EL (cell line): ENCODE measurements at places on chromosomes 6 and 20.

DNA sequence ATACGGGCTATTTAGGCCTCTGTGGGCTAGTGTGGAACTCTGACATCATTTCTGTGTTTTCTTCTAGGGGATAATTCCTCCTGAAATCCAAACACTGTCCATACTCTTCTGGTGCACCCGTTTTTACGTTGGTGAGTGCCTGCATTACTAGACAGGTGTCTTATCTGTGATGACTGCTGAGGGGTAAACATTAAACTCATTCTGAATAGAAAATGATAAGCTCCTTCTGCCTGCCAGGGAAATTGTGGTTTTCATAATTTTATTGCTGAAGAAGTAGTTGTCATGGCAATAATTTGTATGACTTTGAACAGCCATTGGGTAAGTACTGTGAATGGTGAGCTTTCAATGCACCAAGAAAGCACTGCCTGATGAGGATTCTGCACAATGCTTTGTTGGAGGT lies 705.6 kb downstream of the UTRN start:
- no peak for DNase-seq

DNA sequence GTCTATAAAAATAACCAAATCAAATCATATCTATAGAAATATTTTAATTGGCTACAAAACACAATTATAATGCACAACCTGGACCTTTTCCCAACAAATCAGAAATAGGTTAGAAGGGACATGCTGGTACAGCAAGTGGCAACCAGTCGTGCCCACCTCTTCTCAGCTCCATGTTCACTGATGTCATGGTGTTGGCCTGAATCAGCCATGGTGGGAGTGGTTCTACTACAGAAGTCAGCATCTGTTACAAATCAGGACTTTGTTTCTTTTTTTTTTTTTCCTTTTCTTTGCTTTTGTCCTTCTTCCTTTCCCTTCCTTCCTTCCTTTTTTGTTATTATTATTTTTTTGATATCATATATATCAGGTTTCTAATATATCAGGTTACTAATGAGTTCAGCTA lies 91.2 kb downstream of the RALGAPA2 start:
- DNase-seq = no peak

GRCh38 chr6:83474309-83474708 lies 38.0 kb upstream of the PRSS35 start:
- peak; percentile 14 for DNase-seq

- DNase-seq = peak; percentile 72
These were observed 28.0 kb upstream of the TULP4 start for GRCh38 chr6:158284007-158284875.

- DNase-seq = no peak
These were observed 17.4 kb downstream of the MDFI start for GRCh38 chr6:41655646-41656001.

GRCh38 chr20:20628314-20628713 lies 84.1 kb downstream of the RALGAPA2 start:
- no peak for DNase-seq

DNA sequence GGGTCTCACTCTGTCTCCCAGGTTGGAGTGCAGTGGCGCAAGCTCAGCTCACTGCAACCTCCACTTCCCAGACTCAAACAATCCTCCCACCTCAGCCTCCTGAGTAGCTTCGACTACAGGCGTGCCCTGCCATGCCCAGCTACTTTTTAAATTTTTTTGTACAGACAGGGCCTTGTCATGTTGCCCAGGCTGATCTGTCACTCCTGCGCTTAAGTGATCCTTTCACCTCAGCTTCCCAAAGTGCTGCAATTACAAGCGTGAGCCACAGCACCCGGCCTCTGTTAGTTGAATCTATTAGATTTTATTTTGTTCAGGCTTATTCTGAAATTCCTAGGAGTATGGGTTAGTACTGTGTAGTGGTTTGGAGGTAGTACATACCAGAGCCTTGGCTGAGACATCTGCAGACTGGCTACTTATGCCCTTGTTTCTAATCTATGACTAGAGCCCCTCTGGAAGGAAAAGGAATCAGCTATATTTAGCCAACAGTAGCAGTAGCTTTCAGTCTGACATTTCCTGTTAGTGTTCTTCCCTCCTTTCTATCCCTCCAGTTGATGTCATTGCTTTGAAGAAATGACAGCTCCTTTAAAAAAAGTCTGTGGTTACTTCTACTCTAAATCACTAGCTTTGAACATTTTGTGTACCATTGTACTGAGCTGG lies 74.4 kb downstream of the ITCH start:
- no peak for DNase-seq

DNA sequence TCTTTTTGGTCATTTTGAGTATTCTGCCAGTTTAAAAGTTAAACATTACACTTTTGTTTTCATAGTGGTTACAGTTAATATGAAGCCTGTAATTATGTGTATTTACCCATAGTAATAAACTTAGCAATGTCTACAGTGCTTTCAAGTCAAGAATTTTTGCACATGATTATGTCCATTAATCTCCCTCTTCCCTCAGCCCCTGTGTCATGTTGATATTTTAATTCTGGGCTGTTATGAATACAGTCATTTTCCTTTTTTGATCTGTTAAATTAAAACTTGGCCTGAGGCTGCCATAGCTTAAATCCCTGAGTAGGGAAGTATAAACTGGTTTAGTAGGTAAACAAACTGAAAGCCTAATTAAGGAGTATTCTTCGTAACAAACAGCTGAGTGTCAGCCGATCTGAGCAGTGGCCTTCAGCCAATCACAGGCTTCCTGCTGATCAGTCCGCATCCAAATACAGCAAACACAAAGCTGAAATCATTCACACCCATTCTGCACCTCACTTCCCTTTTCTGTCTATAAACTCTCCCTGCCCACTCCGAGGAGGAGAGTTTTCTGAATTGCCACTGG lies 9.5 kb upstream of the SFT2D1 start:
- no peak for DNase-seq

- no peak for DNase-seq
These were observed 404.1 kb upstream of the ID4 start for GRCh38 chr6:19432966-19433498.

DNA sequence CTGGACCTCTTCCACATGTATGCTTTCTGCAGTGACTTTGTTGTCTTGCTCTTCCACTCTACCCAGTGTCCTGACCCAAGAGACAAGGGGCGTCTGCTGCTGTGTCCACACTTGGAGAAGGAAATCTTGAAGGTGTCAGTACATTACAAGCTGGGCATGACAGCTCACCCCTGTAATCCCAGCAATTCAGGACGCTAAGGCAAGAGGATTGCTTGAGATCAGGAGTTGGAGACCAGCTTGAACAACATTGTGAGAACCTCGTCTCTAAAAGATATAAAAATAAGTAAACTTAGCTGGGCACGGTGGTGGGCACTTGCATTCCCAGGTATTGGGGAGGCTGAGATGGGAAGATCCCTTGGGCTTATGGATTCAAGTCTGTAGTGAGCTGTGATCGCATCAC lies 5.8 kb upstream of the HLA-B start:
- DNase-seq = no peak

GRCh38 chr6:139472351-139473015 lies 98.0 kb upstream of the CITED2 start:
- no peak for DNase-seq

- no peak for DNase-seq
These were observed 16.3 kb upstream of the REV3L start for GRCh38 chr6:111499269-111499793.

DNA sequence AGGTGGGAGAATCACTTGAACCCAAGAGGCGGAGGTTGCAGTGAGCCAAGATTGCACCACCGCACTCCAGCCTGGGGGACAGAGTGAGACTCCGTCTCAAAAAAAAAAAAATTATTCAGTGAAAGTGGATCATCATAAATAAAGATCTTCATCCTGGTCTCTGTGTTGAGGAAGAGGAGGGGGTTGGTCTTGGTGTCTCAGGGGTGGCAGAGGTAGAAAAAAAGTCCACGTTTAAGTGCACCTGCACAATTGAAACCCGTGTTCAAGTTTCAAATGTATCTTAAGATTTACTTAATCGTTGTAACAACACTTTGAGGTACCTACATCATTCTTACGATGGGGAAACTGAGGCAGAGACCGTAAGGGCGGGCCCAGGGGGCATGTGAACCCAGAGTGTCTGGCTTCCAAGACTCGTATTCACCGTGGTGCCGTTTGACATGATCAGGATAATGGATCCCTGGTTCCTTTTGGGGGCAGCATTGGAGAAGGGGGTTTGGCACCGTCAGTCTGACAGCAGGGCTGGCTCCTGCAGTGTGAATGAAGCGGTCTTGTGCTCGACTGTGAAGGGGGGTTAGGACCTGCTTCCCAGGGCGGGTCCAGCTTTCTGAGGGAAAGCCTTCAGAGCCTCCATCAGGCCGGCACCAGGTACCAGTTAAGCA lies 32.9 kb upstream of the ID1 start:
- no peak for DNase-seq

DNA sequence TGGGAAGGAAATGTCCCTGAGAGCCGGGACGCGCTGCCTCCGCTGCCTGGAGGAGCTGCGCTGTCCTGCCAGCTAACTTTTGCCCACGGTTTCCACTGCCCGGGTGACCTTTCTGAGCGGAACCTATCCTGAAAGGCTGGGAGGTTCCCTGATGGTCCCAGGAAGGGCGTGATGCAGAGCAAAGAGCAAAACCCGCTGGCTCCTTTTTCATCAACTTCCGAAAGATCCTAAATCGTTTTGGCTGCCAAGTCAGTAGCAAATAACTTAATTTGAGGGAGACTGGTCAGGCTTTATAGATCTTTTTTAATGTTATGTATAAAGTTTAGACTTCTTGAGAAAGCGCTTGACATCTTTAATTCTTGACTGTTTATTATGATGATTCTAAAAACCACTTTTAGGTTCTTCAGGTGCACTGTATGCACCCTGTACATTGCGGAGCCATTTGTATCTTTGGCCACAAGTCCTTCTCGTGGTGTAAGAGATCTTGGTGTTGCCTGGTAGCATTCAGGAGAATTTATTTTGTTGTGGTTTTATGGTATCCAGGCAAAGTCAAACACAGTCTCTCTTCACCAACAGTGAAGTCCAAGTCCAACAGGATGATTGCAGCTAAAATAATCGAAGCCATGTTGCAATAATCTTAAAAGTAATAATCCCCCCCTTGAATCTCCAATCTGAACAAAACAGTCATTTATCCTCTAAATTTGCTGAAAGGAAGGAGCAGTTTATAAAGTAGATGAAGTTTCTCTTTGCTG lies at the start of gene SYNE1:
Gene SYNE1 (minus strand): TSS at position 67 of the 752 bp plus-strand sequence. CDS start 9,031 bp downstream, outside the sequence.
- no peak for DNase-seq

- DNase-seq = no peak
These were observed 38.8 kb downstream of the C6orf52 start for GRCh38 chr6:10655508-10656055.

GRCh38 chr6:134925800-134926199 lies 24.1 kb downstream of the ALDH8A1 start:
- DNase-seq = peak; percentile 76

DNA sequence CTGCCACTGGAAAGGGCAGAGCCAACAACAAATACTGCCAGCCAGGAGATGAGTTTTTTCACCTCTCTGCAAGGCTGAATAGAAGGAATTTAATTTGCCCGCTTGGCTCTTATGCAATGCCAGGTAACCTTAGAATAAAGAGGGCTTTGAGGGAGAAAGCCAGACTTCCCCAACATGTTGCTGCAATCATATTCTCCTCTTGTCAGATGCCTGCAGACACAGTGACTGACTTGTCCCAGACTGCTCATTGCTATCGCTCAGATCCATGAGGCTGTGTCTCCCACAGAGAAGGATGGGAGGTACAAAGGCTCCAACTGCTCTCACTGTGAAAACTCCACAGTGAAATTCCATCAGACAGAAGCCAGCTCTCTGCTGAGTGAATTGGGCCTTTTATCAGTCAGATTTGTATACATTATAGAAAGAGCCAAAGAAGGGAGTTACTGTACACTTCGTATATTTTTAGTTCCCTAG lies 517.0 kb upstream of the ID4 start:
- no peak for DNase-seq

GRCh38 chr20:38184101-38184500 lies 19.0 kb upstream of the TGM2 start:
- no peak for DNase-seq

GRCh38 chr6:158627168-158627939 lies 17.2 kb downstream of the DYNLT1 start:
- DNase-seq = no peak

DNA sequence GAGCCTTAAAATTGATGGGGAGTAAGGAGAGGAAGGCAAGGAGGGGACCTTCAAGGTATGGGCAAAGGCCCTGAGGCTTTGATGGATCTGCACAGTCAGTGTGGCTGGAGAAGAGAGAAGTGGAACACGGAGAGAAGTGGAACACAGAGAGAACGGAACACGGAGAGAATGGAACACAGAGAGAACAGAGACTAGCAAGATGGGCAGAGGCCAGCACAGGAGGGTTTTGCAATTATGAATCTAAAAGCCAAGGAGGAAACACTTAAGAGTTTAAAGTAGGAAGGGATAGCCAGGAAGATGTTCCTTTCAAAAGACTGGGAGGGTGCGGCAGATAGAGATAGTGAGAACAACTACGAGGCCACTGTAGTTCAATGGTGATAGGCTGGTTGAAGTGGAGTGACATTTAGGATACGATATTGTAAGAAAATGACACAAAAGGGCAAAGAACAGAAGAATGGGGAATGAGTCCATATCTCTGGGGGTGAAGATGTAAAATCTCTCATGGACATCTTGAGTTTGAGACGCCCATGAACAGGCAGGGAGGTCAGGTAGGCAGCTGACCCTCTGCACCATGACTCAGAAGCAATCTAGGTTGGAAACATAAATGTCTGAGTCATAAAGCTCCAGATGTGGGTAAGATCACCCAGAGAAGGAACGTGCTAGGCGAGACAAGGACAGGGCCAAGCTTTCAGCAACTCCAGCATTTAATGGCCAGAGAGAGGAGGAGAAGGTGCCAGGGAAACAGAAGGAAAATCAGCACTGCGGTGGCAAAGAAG lies 25.4 kb downstream of the ZMYND8 start:
- DNase-seq = peak; percentile 95

- DNase-seq = peak; percentile 49
These were observed 709 bp downstream of the SCAND1 start for GRCh38 chr20:35953387-35954199.

DNA sequence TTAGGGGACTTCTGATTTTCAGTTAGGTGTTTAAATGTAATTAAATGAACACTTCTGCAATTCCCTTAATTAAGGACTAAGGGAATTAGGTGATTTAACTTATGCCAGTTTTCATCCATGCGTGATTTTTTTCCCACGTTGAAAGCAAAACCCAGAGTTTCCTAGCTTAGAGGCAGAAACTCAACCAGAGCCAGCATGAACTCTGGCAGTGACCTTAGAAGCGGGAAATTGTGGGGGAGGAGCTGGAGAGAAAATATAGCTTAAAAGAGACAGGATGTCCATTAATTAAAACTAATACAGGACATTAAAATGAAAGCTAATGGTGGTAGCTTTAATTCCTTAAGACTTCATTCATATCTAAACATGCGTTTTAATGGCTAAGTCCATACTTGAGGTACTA lies 41.6 kb downstream of the IYD start:
- no peak for DNase-seq

DNA sequence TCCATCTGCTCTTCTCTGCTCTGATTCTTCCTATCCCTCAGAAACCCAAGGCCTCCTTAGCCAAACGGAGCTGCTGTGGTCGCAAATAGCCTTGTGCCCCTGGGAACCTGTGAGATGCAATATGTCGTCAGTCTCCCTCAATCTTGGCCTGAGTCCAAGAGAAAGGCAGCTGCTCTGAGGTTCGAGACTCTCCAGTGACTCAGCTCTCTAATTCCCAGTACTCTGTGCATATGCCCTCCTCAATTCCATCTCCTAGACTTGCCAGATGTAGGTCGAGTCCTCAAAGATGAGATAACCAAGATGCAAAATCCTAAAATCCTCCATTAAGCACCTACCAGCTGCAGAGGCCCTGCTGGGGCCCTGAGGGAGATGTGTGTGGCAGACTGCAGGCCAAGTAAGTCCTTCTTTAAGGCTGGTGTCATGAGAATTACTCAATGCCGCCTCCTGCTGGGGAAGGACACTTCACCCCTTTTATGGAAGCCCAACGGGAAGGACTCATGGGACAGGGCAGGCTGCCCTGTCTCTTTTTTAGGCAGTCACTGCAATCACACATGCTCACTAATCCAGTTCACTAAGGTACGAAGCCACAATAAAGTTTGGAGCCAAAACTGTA lies 28.5 kb downstream of the C6orf15 start:
- peak; percentile 72 for DNase-seq
